T-helper 2 cell treated with Interferon-gamma antibody and Interleukin-4, amounts not matched to agents 5 μg/mL and 100 μg/mL, for 36 hours (primary cell): ENCODE measurements at places on chromosomes 1 and 21.

GRCh38 chr1:155012026-155012546, 9.5 kb downstream of the ZBTB7B start:
- DNase-seq = peak; percentile 40

DNA sequence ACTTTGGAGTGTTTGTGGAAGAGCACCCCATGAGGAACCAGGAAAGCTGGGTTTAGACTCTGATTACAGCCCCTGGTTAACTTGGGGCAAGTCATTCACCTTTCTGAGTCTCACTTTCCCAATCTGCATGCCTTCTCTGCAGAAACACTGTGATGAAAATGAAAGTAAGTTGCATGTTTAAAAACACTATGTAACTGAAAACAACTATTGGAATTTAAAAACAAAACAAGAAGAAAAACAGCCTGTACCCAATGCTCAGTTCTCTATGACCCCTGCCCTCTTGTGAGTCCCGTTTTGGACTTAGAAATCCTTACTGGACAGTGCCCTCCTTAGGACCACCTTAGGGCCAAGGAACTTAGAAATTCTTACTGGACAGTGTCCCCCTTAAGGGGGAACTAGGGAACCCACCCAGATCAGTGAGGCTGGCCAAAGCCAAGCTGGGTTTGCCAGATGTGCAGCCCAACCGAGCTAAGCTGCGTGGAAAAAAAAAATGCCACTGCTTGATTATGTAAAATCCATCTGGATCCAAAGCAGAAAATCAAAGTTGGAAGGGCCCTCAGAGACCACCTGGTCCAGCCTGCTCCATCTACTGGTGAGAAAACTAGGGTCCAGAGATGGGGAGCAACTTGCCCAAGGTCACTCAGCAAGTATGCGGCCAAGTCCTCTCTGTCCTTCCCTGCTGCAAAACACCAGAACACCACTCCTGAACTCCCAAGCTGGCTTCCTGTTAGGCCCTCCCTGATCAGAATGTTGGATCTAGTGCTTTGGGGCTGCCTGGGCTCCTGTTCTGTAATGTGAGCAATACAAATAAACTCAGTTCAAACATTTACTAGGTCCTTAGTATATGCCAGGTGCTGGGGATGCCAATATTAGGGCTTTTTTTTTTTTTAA, 77.7 kb downstream of the MRPL37 start:
- DNase-seq = no peak

DNA sequence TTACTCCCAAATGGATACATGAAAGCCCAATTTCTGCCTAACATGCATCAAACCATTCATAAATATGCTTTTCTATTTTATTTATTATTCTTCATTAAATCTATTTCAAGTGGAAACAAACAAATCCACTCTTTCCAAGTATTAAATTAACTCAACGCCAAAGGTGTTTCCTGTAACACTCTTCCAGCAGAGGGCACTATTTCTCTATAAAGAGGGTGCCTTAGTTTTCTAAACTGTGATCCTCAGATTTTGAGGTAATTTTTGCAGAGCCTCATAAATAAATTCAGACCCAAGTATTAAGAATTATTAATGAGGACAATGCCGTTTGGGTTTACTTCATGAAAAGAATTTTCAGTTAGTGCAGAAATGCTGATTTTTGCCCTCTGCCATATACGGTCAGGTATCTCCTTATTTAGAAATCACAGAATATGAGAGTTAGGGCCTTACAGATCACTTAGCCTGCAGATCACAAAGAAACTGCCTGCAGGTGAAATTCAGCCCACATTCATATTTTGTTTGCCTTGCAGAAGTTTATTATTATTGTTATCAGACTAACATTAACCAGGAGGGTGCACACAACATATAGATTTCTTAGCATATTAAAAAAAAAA, 40.1 kb upstream of the MYSM1 start:
- DNase-seq = no peak

DNA sequence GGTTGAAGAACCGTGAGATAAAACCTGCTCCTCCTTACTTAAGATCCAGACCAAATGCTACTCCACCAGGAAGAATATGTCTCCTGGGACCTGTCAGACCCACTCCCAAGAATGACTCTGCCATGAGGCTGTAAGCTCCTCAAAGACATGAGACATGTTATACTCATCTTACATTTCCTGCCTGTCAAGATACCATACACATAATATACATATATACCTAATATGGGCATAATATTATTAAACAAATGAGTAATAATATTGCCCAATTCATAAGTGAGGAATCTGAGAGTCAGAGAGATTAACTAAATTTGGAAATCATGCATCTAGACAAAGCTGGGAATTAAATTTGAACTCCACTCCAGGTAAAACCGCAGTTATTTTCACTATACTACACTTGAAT, 634.9 kb downstream of the LMO4 start:
- no peak for DNase-seq

DNA sequence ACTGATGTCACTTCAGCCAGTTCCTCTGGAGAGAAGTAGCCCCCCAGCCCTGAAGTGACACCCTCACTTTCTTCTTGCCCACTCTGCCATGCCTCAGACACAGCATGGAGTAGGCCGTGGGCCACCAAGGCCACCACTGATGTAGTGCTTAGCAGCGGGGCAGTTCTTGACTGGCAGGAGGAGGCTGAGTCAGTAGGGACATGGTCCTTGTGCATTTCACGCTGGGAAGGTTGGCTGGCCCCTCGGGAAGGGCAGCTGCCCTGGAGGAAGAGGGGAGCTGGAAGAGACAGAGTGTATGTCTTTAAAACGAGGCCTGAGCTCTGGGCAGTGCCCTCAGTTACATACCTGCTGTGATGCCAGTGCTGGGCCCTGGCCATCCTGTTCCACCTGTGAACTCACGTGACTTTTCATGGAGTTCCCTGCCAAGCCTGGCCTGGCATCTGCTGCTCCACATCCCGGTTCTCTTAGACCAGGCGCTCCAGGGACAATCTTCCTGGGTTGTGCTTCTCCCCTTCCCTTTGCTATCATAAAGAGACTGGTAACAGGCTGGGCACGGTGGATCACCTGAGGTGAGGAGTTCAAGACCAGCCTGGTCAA, 158.6 kb upstream of the TMEM51 start:
- DNase-seq = no peak
